ENCODE measurements at places on chromosomes 5 and 9.

DNA sequence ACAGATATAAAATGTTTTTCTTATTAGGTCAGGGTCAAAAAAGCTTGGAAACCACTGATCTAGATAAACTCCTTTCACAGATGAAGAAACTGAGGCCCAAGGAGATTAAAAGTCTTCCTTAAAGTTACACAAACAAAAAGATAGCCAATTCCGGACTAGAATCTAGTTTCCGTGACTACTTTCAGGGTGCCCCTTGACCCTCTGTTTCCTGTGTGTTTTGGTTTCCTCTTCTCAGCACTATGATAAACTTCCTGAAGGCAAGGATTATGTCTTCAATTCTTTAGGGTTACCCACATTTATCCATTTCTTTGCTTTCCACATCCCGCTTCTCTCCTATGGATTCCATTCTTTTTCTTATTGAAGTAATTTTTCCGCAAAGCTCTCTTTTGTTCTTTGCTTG, 83.1 kb downstream of the ADAMTS12 start:
- H3K36me3 ChIP-seq, result no peaks in the 10 kb centered on the region
- no peak overlapping the region for H3K27ac ChIP-seq
- H3K4me1 ChIP-seq, result no peaks in the 10 kb centered on the region
- H3K27me3 ChIP-seq, result no peaks in the 10 kb centered on the region
- DNase-seq, result no peak

DNA sequence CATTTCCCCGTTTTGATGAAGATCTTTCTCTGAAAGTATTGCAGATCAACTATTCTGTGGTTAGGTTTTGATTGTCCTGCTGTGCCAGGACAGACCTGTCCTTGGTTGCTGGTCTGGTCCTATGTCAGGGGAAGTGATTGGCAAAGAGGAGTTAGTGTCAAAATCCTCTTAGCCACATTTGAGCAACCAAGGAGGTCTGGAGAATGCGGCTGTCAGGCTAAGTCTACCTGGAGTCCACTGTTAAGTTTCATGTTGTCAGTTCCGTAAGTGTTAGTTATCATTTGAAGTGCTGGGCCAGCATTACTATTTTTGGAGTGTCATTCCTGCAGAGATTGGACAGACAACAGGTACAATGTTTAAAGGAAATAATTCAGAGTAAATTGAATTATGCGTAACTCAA, 62.3 kb downstream of the UBE2QL1 start:
- H3K4me1 ChIP-seq, result no peaks in the 10 kb centered on the region
- DNase-seq, result no peak
- no peak overlapping the region for H3K4me3 ChIP-seq
- H3K27ac ChIP-seq, result no peak overlapping the region
- H3K27me3 ChIP-seq, result no peaks in the 10 kb centered on the region

DNA sequence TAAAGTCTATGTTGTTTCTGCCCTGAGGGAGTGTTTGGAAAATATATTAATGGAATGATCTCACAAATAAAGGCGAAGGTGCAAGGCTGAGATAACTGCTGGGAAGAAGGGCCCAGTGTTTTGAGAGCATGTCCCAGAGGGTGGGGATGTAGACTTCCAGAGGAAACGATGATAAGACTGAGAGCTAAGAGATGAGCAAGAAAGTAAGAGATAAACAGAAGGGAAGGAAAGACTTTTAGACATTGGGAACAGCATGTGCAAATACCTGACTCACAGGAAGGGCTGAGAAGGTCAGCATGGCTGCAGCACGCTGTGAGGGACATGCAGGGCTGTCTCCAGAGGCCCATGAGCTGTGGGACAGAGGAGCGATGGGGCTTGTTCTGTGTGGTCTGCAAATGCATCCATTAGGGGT, 19.9 kb upstream of the ADRB2 start:
- no peak for DNase-seq
- H3K4me1 ChIP-seq, result 0 out of 2 replicates have a peak, but pooled peaks cover 1% of the 10 kb centered on the region
- no peak overlapping the region for H3K4me3 ChIP-seq
- H3K27me3 ChIP-seq, result no peaks in the 10 kb centered on the region
- H3K27ac ChIP-seq, result no peak overlapping the region

DNA sequence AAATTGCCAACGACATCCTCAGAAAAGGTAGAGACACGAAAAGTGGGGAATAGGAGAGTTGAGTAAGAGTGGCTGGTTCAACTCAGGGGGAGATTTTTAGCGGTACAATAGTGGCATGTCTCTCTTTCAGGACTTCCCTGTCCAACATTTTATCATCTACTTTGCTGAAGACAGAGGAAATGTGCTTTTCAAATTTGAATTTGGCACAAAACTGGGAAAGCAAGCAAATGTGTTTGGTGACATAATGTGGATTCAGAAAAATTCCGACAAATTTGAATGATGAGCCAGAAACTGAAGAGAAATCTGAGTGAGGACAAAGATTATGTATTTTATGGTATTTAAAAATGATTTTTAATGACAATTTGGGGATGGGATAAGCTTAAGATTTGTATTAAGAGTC, 33.6 kb upstream of the ZNF608 start:
- no peaks in the 10 kb centered on the region for H3K27me3 ChIP-seq
- H3K4me1 ChIP-seq, result no peaks in the 10 kb centered on the region
- no peak for DNase-seq
- H3K4me3 ChIP-seq, result no peak overlapping the region

Measured in iPS DF 6.9 (cell line).